ENCODE measurements at places on chromosomes 12 and 14.

DNA sequence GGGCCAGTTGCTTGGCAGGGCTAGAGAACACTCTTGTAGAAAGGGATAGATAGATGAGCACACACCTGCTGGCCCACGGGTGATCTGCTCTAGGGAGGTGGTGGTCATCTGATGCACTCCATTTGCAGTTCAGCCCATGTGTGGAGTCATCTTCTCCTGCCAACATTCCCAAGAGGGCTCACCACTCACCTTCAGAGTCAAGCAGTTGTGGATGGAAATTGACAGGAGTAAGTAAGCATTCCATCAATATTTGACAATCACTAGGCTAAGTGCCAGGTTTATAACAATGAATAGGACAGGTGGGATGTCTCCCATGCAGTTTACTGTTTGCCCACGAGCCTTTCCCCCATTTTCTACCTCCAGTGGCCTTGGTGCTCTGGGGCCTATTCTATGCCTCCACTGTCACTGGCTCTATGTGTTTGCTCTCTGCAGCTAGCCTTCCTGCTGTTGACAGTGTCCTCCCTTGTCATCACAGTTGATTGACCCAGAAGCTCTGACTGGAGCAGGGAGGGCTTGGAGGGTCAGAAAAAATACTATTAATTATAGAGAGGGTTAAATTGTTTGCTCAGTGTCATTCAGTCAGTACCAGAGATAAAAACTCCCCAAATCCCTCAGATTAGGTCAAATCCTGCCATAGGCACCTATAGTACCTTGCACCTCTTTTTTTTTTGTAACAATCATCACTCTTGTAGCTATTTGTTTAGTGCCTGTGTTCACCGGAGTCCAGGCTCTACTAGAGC lies 134.6 kb upstream of the PZP start:
- no peak for DNase-seq

GRCh38 chr12:72011374-72011773 lies 72.7 kb downstream of the TPH2 start:
- DNase-seq, result no peak

DNA sequence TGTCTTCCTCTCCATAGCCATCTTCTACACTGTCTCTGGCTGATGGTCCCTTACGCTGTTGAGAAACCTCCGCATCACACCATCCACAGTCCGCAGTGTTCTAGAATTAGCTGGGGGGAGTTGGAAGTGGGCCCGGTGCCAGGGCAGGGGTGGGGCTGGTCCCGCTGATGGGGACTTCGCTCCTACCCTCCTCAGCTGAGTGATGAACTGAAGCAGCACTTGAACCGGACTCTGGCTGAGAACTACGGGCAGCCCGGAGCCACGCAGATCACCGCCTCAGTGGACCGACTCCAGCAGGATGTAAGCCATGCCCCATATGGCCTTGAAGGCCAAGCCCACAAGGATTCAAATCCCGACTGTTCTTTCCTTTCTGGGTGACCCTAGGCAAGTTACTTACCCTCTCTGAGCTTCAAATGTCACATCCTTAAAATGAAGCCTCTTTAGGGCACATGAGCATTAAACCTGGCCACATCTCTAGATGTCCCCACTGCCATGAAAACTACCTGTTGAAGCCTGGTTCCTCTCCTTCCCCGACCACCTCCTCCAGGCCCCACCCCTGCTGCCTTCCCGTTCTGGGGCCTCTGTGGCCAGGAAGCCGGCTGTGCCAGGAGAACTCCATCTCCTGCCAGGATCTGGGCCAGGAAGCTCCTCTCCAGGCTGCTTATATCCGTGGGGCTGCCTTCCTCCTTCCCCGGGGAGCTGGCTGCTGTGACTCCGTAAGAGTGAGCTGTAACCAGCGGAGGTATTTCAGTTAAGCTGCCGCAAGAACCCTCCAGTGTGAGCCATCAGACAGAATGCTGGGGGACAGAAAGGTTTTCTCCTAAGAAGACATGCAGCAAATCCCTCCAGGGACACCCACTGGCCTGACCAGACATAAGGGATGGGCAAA lies 53.1 kb downstream of the TSPAN11 start:
- DNase-seq, result no peak

GRCh38 chr14:59831121-59831730 lies 39.4 kb downstream of the RTN1 start:
- DNase-seq, result peak; percentile 73

DNA sequence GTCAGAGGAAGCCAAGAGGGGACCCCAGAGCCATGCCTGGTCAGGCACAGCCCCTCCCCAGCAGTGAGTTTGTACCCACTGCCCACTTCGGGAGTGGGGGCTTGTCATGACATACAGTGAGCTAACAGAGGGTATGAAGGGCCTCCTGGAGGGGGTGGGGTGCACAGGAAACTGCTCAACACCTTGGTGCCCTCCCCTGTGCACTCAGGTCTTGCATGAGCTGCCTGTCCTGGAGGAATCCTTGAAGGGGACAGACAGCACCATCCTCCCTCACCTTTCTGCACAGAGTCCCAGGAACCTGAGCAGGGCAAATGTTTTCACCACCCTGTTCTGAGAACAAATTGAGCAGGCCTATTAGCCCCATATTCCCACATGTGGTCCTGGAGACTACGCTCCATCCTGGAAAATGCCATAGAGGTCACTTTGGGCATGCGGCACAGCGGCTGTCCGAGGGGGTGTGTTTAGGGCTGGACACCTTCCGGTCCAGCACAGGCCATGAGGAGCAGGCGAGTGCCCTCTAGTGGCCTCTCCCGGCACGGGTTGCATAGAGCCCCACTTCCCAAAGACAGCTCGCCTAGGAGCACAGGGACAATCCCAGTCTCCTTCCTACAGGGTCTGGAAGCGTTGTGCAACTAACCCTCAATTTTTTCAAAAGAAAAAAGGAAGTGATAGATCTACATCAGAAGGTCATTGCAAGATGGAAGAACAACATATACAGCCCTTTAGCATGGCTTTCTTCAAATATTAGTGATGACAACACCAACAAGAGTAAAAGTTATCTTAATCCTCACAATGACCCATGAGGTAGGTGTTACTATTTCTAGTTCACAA lies 31.9 kb upstream of the ZFP36L1 start:
- peak; percentile 88 for DNase-seq

DNA sequence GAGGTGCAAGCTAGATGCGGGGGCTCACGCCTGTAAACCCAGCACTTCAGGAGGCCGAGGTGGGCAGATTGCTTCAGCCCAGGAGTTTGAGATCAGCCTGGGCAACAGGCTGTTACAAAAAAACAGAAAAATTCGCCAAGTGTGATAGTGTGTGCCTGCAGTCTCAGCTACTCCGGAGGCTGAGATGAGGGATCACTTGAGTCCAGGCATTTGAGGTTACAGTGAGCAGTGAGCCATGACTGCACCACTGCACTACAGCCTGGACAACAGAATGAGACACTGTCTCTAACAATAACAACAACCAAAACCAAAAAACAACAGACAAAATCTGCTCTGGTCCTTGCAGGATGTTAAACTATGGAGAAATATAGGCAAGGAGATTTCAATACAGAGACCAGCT lies 13.9 kb downstream of the BTBD7 start:
- DNase-seq, result peak; percentile 20

DNA sequence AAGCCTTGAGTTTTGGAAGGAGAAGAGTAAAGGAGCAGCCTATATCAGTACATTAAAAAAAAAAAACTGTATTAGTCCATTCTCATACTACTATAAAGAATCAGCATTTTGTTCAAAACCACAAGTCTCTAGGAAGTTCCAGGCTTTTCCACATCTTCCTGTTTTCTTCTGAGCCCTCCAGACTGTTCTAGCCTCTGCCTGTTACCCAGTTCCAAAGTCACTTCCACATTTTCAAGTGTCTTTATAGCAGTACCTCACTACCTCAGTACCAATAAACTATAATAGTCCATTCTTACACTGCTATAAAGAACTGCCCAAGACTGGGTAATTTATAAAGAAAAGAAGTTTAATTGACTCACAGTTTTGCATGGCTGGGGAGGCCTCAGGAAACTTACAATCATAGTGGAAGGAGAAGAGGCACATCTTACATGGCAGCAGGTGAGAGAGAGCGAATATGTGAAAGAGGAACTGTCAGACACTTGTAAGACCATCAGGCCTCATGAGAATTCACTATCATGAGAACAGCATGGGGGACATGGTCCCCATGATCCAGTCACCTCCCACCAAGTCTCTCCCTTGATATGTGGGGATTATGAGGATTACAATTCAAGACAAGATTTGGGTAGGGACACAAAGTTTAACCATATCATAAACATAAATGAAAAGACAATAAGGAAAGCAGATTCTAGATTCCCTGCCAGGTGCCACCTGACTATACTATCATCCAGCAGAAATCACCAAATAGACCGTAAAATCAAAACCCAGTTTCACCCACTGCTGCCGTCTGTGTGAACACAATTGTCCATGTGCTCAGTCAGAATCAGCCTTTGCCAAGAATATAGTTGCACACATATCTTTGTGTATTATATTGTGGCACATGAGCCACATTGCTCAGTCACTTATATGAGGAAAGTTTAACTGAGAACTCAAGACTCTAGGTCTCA lies 27.8 kb downstream of the TOGARAM1 start:
- DNase-seq, result peak; percentile 31

GRCh38 chr14:105527381-105527825 lies 1.0 kb downstream of the TMEM121 start:
- DNase-seq, result no peak

- no peak for DNase-seq
These were observed 73.1 kb upstream of the SLC38A2 start for GRCh38 chr12:46445551-46446235.

- peak; percentile 61 for DNase-seq
These were observed 103.3 kb downstream of the RBM19 start for GRCh38 chr12:113862590-113863454.
